ENCODE measurements at places on chromosomes 12 and 14. TPM values are rescaled to one million over a fixed set of nuclear protein-coding genes. Genes with fewer than 3 reads are reported as not detected.

The AKAP3 gene
- 2.4 TPM for polyA plus RNA-seq

The GLS2 gene
- not detected for polyA plus RNA-seq

The ERBB3 gene
- polyA plus RNA-seq, result 31.8 TPM

The TAS2R31 gene
- polyA plus RNA-seq, result not detected

The FLRT2 gene
- polyA plus RNA-seq, result 0.60 TPM

The AICDA gene
- polyA plus RNA-seq, result 0.80 TPM

The CCDC196 gene
- polyA plus RNA-seq, result 0.54 TPM

The SIX4 gene
- 0.10 TPM for polyA plus RNA-seq

The HNF1A gene
- 13.2 TPM for polyA plus RNA-seq

The AHSA1 gene
- polyA plus RNA-seq, result 82.3 TPM

DNA sequence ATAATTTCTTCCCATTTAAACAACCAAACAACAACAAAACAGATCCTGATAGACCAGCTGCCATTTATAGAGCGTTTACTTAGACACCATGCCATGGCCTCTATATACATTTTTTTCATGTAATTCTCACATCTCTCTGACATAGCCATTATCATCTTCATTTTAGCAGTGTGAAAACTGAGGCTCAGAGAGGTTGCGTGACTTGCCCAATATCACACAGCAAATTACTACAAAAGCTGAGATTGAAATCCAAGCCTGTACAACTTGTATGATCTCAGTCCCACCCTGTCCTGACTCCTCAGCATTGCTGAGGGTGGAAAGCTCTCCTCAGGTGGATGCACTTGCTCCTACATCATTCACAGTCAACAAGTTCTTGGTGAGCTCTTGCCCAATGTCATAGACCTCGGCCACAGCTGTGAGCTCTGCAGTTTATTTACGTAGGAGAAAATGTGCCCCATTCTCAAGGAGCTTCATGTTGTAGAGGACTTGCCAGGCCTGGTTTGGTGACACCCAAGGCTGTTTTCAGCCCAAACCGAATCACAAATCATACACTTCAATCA is 55.5 kb downstream of the CRACR2A start:
- no peak for DNase-seq

GRCh38 chr14:37544407-37544806 is 50.6 kb downstream of the FOXA1 start:
- no peak for DNase-seq

- no peak for DNase-seq
Measured at GRCh38 chr14:76729953-76730505, 31.2 kb upstream of the VASH1 start.

DNA sequence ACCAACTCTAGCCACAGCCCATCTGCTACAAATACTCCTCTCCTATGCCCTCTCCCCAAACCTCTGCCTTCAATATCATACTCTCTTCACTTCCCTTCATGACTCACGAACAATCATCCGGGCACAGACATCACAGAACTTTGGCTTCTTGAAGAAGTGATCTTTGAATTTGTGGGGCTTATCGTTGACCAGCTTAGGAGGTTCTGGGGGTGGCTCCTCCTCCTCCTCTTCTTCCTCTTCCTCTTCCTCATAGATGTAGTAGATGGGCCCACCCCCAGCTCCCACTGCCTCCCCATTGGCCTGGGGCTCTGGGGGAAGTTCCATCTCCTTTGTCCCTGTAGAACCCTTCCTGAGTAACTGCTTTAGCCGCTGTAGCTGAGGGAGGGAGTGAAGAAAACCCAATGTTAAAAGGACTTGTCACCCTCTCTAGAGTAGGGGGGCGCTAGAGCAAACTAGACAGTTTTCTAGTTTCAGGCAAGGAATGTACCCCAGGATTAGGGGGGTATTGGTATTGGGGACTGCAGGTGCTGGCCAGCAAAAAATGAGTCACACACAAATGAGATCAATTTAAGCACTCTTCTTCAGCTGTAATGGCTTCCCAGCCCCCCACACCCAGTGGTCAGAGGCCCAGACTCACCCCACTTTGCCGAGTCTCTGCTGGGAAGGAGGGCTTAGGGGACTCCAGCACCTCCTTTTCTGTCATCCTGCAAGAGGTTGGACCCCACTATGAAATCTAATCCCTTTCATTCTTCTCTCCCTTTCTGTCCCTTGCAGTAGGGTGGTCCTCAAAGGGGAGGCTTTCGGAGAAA is 1.8 kb downstream of the STAC3 start:
- no peak for DNase-seq

- DNase-seq, result no peak
Measured at GRCh38 chr14:43983721-43984120, 523.4 kb downstream of the FSCB start.

- DNase-seq, result no peak
Measured at GRCh38 chr14:30681752-30682355, 59.7 kb downstream of the SCFD1 start.

- DNase-seq, result no peak
Measured at GRCh38 chr12:6866920-6867412, 365 bp upstream of the TPI1 start.

- DNase-seq, result no peak
Measured at GRCh38 chr14:59461891-59462290, 3.3 kb downstream of the GPR135 start.

GRCh38 chr14:67002994-67003753 is 186.1 kb upstream of the GARIN2 start:
- DNase-seq, result no peak

DNA sequence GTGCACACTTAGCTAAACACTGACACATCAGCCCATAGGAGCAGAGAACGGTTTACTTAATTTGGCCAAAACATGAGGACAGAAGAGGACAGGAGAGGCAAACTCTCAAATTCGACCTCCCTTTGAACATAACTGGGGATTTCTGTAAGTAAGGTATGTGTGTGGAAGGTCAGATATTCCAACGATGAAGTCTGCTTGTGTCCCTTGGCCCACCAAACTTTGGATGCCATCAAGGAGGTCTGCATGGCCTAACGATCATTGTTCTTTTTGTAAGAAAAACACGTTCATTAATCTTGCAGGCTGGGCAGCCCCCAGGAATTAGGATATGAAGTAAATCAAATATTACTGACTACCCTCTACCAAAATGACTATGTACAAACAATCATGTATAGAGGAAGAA is 908.5 kb upstream of the ATXN7L3B start:
- no peak for DNase-seq

- no peak for DNase-seq
Measured at GRCh38 chr12:130101370-130101769, 60.9 kb upstream of the FZD10 start.

DNA sequence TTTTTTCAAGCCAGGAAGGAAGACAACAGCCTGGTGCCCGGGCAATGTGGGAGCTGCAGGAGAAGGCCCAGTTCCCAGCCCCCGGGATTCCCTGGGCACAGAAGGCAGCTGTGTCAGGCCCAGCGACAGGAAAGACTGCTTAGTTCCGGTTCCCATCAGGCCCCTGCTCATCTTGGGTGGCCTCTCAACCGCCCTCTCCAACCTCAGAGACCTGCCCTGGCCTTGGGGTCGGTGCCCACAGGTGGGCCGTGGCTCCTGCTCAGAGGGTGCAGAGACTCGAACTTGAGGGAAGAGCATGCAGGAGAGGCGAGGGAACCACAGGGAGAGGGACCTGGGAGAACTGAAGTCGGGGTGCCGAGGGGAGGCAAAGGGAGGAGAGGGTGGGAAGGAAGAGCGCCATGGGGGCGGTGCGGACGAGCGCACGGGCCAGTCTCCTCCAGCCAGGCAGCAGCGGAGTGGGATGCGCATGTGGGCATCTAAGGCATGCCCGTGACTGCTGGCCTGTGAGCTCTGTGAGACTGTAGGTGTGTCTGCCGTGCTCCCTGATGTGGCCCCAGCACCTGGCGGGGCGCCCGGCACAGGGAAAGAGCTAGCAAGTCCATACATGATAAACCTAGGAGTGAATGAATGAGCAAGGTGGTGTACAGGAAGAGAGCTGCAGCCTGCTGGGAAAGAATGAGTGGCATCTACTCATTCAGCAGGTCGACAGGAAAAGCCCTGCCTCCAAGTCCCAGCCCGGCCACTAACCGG is 42.7 kb downstream of the SSH1 start:
- DNase-seq, result no peak

- no peak for DNase-seq
Measured at GRCh38 chr12:25825446-25825845, 133.0 kb upstream of the RASSF8 start.

DNA sequence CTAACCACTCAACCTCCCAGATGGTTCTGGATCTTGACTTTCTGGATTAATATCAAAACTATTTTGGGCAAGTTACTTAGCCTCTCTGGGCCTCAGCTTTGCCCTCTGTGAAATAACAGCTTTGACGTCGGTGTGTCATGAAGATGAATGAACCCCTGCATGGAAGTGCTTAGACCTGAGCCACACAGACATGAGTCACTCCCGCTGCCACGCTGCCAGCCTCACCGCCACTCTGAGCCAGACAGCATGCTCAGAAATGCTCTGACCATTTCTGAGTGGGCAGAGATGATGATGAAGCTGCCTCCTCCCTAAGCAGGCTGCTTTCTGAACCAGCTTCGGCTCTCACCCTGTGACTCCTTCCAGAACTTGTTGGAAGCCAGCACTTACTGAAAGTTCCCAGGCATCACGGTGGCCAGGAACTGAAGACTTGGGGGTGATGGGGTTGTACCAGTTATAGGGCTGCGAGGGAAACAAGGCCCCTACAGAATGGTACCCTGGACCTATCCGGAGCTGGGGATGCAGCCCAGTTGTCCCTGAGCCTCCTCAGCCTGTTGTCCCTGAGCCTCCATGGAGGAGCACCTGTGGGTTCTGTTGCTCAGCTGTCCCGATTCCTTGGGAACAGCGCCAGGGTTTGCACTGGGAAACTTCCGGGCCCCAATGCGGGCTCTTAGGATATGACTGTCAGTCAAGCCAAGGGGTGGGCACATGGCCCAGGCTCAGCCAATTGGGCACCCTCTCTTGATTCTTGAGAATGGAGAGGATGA is 2.0 kb upstream of the CCDC197 start:
- DNase-seq, result peak; percentile 92

GRCh38 chr12:11862798-11863197 is 207.9 kb upstream of the BCL2L14 start:
- DNase-seq, result no peak

GRCh38 chr12:16198884-16199283 is 78.6 kb downstream of the SLC15A5 start:
- no peak for DNase-seq

GRCh38 chr12:108789546-108789945 is 58.2 kb upstream of the CORO1C start:
- DNase-seq, result no peak

DNA sequence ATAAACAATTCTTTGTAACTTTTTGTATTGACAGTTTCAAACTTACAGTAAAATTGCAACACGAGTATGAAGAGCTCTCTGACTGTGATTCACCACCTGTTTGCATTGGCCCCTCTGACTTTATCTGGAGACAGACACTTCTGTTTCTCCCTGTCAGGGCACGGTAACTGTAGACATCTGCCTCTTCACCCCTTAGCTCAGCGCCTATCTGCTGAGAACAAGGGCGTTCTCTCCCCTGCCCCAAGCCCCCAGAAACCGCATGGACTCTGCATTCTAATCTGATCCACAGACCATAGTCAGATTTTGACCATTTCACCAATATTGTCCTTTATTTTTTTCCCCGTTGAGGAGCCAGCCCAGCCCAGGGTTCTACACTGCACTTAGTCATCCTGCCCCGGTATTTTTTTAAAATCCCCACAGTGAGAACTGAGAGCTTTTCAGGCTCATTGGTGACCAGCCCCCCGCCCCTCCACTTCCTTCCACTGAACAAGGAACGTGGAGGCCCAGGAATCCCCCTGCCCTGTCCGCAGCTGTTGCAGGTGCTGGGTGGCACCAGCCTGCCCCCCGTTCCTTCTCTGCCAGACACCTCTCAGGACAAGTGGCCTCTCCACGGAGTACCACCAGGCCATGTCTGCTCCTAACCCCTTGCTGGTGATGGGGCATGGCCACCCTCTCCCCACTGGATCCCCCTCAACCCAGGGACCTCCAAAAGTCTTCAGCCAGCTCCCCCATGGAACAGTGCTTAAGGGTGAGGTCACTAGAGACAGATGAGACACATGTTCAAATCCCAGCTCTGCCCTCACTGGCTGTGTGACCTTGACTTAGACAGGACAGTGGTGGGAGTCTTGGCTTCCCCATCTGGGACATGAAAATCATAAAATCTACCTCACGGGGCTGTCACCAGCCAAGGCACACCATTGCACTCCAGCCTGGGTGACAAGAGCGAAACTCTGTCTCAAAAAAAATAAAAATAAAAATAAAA is 11.2 kb downstream of the RHOF start:
- no peak for DNase-seq

DNA sequence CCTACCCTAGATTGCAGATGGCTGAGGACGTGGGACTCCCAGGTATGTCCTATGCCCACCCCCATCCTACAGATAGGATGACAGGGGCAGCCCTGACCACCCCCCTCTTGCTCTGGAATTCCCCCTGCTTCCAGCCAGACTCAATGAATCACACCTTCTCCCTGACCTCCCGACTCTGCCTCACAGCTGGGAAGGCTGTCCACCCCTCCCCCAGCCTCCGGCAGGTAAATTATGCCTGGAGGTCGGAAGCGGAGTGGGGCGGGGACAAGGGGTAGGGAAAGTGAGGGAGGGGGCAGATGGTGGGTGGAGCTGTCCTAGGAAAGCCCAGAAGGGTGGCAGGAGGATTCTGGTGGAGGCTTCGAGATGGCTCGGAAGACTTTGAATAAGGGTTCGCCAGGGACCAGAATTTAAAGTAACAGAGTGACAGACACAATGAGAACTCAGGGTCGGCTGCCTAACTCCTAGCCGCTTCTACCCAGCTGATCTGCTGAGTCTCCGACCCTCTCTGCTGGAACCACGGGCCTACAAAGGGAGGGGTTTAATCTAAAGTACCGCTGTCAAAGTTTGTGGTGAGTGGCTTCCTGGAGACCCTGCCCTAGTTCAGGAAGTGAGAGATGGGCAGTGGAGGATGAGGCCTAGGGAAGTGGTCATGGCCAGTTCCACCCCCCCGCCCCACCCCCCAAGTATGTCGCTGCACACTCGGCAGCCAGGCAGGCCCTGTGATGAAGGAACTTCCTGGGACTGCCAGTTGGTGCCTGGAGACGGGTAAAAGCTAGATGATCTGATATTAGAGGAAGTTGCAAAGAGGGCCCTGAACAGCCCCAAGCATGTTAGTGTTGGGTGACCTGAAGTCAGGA is 4.2 kb downstream of the PLEKHG3 start:
- DNase-seq, result peak; percentile 77

- no peak for DNase-seq
Measured at GRCh38 chr12:81327425-81327824, 249.5 kb downstream of the ACSS3 start.

DNA sequence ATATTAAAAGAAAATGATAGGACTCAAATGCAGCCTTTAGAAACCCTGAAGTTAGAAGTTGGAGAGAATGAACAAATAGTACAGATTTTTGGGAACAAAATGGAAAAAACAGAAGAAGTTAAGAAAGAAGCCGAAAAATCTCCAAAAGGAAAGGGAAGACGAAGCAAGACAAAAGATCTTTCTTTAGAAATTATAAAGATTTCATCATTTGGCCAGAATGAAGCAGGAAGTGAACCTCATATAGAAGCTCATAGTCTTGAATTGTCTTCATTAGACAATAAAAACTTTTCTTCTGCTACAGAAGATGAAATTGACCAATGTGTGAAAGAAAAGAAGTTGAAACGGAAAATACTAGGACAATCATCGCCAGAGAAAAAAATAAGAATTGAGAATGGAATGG is 31.4 kb upstream of the TOMM20L start:
- no peak for DNase-seq

GRCh38 chr12:6183689-6184428 is 16.3 kb upstream of the CD9 start:
- DNase-seq, result peak; percentile 89

Measured in sigmoid colon (tissue), 7 donors.